Activated naive CD8-positive, alpha-beta T cell treated with anti-CD3 and anti-CD28 coated beads, Interleukin-2, amount 10 ng/mL, durations not matched to agents 7 days and 5 days (primary cell): ENCODE measurements at places on chromosomes 6 and 20. TPM values are rescaled to one million over a fixed set of nuclear protein-coding genes. Genes with fewer than 3 reads are reported as not detected.

- DNase-seq = no peak
- H3K27ac ChIP-seq = no peak overlapping the region
- no peaks in the 10 kb centered on the region for H3K36me3 ChIP-seq
- H3K27me3 ChIP-seq = no peaks in the 10 kb centered on the region
- H3K4me3 ChIP-seq = no peak overlapping the region
These were observed 634.0 kb upstream of the PTCHD4 start for GRCh38 chr6:48744948-48745347.

DNA sequence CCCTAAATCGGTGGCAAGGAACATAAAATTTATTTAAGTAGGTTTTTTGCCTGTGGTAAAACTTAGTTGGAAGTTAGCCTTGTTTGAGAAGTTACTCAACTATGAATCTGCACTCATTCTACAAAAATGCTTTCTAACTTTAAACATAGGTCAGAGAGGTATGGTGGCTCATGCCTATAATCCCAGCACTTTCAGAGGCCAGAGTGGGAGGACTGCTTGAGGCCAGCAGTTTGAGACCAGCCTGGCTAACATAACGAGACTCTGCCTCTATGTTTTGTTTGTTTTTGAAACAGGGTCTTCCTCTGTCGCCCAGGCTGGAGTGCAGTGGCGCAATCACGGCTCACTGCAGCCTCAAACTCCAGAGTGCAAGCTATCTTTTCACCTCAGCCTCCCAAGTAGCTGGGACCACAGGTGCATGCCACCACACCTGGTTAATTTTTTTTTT lies 16.2 kb downstream of the USP49 start:
- no peak overlapping the region for H3K27ac ChIP-seq
- H3K36me3 ChIP-seq = peaks cover 5% of the 10 kb centered on the region
- H3K4me1 ChIP-seq = peaks cover 1% of the 10 kb centered on the region
- no peak for DNase-seq
- H3K4me3 ChIP-seq = no peak overlapping the region

Gene ULBP1
- 0.91 TPM for total RNA-seq

- no peak for DNase-seq
- peaks cover 22% of the 10 kb centered on the region for H3K4me1 ChIP-seq
- H3K27me3 ChIP-seq = no peaks in the 10 kb centered on the region
- peaks cover 2% of the 10 kb centered on the region for H3K36me3 ChIP-seq
These were observed 130.1 kb upstream of the SLC2A12 start for GRCh38 chr6:134182528-134182927.

Gene BCAS1
- total RNA-seq = not detected

GRCh38 chr20:55782912-55783253 lies 222.4 kb downstream of the CBLN4 start:
- no peaks in the 10 kb centered on the region for H3K27me3 ChIP-seq
- H3K4me3 ChIP-seq = no peak overlapping the region
- H3K36me3 ChIP-seq = no peaks in the 10 kb centered on the region
- no peak for DNase-seq

GRCh38 chr6:129785756-129786135 lies 75.4 kb downstream of the TMEM244 start:
- H3K4me3 ChIP-seq = no peak overlapping the region
- no peak overlapping the region for H3K27ac ChIP-seq
- no peaks in the 10 kb centered on the region for H3K36me3 ChIP-seq
- H3K27me3 ChIP-seq = peaks cover 24% of the 10 kb centered on the region
- no peak for DNase-seq
- no peaks in the 10 kb centered on the region for H3K4me1 ChIP-seq

DNA sequence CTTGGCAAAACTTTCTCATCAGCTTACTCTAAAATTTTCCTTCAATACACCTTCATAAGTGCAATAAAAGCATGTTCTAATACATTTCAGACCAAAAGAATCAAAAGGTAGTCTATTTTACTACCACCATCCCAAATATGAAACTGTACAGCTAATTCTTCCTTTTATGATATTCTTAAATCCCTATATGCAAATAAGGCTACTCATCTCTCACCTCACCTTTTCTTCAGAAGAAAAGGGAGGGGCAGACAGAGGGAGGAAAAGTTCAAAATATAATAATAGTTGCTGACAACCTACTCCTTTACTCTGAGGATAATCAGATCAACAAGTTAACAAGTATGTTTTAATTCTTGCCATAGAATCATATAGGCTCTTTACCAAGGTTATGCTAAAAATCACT lies 7.4 kb downstream of the C6orf120 start:
- H3K4me3 ChIP-seq = no peak overlapping the region
- no peak overlapping the region for H3K27ac ChIP-seq
- H3K36me3 ChIP-seq = peaks cover 4% of the 10 kb centered on the region
- DNase-seq = no peak
- peaks cover 12% of the 10 kb centered on the region for H3K4me1 ChIP-seq

- no peaks in the 10 kb centered on the region for H3K4me1 ChIP-seq
- no peak for DNase-seq
- H3K4me3 ChIP-seq = no peak overlapping the region
- H3K36me3 ChIP-seq = no peaks in the 10 kb centered on the region
- H3K27ac ChIP-seq = no peak overlapping the region
These were observed 37.6 kb downstream of the LAMP5 start for GRCh38 chr20:9551808-9552550.

GRCh38 chr6:149938571-149939355 lies 3.1 kb upstream of the ULBP2 start:
- H3K4me1 ChIP-seq = peaks cover 40% of the 10 kb centered on the region
- H3K4me3 ChIP-seq = peak overlapping the region; percentile 71
- peak; percentile 67 for DNase-seq
- H3K27ac ChIP-seq = peak overlapping the region; percentile 43

DNA sequence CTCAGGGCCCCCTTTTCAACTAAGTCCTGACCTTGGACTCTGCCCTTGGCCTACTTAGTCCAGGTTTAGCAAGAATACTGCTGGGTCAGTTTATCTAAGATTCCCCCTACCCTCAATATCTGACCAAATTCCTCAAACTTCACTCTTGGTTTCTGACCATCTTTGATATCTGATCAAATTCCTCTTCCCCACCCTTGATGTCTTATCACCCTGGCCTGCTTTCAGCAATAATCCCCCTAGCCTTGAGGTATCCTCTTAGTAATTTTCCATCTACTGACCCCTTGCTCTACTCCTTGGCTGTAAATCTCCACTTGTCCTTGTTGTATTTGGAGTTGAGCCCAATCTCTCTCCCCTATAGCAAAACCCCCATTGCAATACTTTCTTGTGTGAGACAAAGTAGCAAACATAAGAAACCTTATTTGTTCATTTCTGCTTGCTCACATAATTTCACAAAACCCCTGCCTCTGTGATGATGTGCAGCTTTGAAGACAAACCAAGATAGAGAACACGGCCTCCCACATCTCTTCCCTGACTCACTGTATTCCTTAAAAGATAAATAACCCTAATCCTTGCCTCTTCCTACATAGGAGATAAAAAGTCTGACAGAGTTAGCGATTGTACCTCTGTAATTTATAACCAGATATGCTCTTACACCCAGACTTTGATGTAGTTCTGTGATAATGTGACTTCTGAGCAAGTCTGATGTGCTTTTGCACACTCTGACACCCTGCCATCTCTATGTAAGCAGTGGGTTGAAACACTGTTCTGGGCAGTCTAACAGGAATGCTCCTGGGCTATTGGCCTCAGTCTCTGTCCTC lies 13.8 kb upstream of the IYD start:
- no peak overlapping the region for H3K4me3 ChIP-seq
- H3K27ac ChIP-seq = no peak overlapping the region
- H3K27me3 ChIP-seq = peaks cover 16% of the 10 kb centered on the region
- no peak for DNase-seq
- H3K4me1 ChIP-seq = no peaks in the 10 kb centered on the region

GRCh38 chr6:82953871-82954270 lies 111.8 kb downstream of the UBE3D start:
- H3K27me3 ChIP-seq = no peaks in the 10 kb centered on the region
- H3K27ac ChIP-seq = no peak overlapping the region
- H3K4me1 ChIP-seq = no peaks in the 10 kb centered on the region
- peaks cover 10% of the 10 kb centered on the region for H3K36me3 ChIP-seq
- no peak for DNase-seq
- no peak overlapping the region for H3K4me3 ChIP-seq

Gene SPATS1
- not detected for total RNA-seq

DNA sequence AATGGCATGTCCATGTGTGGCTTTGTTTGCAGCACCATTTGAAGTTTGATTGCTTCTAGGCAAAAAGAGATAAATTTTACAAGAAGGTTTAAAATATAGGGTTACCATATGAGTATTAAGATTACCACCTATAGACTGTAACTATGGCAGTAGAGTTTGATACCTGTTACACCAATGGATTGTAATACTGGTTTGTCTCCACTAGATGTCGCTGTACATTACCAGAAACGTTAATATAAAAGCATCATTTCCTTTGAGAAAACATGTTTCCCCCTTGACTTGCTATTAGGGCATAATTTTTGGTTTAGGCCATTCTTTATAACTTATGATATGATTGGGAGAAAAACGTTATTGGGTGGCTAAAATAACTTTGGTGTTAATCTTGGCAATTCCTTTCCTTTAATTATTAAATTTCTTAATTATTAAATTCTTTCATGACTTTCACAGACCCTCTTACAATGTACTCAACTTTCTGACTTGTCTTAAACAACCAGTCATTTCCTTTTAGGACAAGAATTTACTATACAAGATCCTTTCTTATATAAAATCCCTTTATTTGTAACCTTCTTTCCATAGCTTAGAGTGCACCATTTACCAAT lies 42.8 kb downstream of the HLA-DPB1 start:
- no peak for DNase-seq
- H3K4me1 ChIP-seq = peaks cover 18% of the 10 kb centered on the region
- peaks cover 64% of the 10 kb centered on the region for H3K27me3 ChIP-seq
- no peak overlapping the region for H3K4me3 ChIP-seq

Gene EYA2
- total RNA-seq = not detected

DNA sequence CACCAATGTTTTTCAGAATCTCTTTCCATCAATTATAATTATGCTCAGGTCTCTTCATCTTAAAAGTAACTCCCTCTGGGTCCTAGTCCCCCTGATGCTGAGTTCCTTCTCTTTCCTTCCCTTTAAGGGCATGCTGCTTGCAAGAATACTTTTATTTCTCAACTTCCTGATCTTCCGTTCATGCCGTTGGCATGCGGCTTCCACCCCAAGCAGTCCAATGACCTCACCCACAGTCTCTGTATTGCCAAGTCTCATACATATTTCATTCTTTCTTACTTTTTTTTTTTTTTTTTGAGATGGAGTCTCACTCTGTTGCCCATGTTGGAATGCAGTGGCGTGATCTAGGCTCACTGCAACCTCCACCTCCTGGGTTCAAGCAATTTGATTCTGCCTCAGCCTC lies 83.5 kb downstream of the NDUFAF5 start:
- no peak overlapping the region for H3K4me3 ChIP-seq
- H3K27ac ChIP-seq = no peak overlapping the region
- no peak for DNase-seq
- peaks cover 3% of the 10 kb centered on the region for H3K27me3 ChIP-seq
- no peaks in the 10 kb centered on the region for H3K36me3 ChIP-seq

GRCh38 chr20:17012546-17013226 lies 214.2 kb upstream of the PCSK2 start:
- H3K27ac ChIP-seq = no peak overlapping the region
- H3K4me3 ChIP-seq = no peak overlapping the region
- H3K4me1 ChIP-seq = no peaks in the 10 kb centered on the region
- H3K27me3 ChIP-seq = no peaks in the 10 kb centered on the region
- H3K36me3 ChIP-seq = no peaks in the 10 kb centered on the region

Gene PPARD
- 43.0 TPM for total RNA-seq

DNA sequence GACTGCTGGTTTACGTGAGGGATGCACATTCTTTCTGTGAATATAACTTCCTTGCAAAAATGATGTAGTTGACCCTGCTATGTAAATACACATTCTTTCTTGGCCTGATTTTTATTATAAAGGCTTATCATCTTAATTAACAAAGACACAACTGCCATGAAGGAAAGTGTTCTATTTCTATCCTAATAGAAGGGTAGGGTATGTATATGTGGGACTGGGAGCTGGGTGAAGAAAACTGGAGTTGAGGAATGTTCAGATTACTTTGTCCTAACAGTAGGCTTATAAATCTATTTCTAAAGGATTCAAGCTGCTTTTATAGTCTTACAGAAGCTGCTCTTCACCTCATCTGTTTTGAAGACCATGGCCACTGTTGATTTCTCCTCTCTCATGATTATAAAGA lies 76.5 kb upstream of the RGS17 start:
- no peak overlapping the region for H3K27ac ChIP-seq
- H3K27me3 ChIP-seq = peaks cover 2% of the 10 kb centered on the region
- no peak overlapping the region for H3K4me3 ChIP-seq
- peaks cover 7% of the 10 kb centered on the region for H3K4me1 ChIP-seq
- H3K36me3 ChIP-seq = no peaks in the 10 kb centered on the region
- DNase-seq = no peak

DNA sequence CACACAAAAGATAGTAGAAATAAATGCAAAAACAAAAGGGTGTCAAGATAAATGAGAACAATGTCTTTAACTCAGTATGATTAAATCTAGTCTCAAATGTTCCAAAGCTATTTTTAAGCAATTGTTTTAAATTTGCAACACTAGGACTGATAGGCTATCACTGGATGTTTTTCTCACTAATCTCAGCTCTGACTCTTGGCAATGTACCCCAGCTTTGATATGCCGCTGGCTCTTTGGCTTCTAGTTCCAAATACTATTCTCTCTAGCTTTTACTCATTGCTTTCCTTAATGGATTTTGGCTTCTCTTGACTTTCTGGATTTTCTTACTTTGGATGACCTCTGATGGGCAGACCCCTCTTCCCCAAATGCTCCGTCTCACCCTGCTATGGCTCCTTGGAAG lies 116.0 kb upstream of the SLC35B3 start:
- H3K36me3 ChIP-seq = no peaks in the 10 kb centered on the region
- no peak overlapping the region for H3K4me3 ChIP-seq
- H3K4me1 ChIP-seq = no peaks in the 10 kb centered on the region
- DNase-seq = no peak
- H3K27me3 ChIP-seq = peaks cover 5% of the 10 kb centered on the region
- H3K27ac ChIP-seq = no peak overlapping the region

DNA sequence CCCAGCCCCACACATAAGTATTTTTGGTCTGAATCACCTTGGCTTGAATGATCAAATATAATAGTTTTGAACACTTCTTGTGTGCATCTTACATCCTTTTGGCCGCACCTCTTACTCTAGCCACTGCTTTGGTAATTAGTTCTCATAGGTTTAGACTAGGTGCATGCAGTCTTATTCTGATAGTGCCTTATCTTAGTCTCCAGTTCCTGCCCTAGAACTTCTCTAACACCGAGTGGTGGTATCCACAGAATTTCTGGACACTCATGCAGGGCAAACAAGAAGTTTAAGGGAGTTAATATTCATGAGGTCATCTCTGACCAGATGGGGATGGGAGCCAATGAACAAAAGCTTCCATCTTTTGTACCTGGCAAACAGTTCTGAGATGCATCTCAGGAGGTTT lies 77.5 kb upstream of the AKIRIN2 start:
- no peaks in the 10 kb centered on the region for H3K4me1 ChIP-seq
- no peak for DNase-seq
- no peaks in the 10 kb centered on the region for H3K36me3 ChIP-seq
- H3K4me3 ChIP-seq = no peak overlapping the region
- peaks cover 4% of the 10 kb centered on the region for H3K27me3 ChIP-seq
